ENCODE measurements at places on chromosomes 5 and 9.
A peak's percentile ranks its signal among the peaks of the same experiment; 100 is the strongest.

DNA sequence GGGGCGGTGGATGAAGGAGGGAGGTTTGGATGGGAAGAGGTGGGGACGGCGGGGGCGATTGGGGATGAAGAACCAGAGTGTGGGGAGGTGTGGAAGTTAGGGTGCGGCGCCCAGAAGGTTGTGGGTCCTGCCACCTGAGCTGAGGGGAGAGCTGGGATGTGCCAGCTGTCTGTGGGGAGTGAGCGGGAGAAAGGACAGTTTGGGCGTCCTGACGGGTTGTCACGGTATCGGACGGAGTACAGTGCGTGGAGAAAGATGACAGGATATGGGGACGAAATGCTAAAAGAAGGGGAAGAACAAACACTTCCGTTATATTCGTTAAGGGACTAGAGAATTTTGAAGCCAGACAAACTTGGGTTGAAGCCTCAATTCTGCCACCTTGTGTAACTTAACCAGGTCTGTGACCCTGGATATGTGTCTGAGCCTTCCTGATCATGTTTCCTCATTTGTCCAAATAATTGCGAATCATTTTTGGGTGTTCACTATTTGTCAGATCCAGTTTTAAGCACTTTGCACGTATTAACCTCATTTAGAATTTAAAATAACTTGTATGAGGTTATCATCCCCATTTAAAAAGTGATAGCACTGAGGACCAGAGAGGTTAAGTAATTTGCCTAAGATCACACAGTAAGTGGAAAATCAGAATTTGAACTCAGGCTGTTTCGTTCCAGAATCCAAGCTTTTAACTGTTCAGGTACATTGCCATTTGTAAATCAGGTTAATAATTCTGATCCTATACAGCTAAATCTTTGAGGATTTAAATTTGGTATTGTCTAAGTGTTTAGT, 689 bp downstream of the CNTRL start:
- peak; percentile 50 for DNase-seq

DNA sequence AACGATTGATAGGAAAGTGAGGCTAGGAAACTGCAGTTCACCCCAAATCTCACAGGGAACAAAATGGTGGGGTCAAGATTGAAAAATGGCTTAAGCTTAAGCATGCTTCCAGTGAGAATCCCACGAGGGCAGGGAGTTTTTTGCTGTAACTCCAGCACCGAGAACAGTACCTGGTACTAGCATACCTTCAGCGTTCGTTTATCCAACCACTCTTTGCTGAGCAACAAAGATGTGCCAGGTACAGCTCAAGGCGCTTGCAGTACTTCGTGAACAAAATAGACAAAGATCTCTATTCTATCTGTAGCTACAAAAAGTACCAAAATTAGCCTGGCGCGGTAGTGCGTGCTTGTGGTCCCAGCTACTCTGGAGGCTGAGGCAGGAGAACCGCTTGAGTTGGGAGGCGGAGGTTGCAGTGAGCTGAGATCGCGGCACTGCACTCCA, 778 bp upstream of the PPP6C start:
- DNase-seq = peak; percentile 19

GRCh38 chr5:10679336-10679988, 81.6 kb downstream of the DAP start:
- no peak for DNase-seq

GRCh38 chr5:173878224-173878967, 9.8 kb upstream of the CPEB4 start:
- no peak for DNase-seq

DNA sequence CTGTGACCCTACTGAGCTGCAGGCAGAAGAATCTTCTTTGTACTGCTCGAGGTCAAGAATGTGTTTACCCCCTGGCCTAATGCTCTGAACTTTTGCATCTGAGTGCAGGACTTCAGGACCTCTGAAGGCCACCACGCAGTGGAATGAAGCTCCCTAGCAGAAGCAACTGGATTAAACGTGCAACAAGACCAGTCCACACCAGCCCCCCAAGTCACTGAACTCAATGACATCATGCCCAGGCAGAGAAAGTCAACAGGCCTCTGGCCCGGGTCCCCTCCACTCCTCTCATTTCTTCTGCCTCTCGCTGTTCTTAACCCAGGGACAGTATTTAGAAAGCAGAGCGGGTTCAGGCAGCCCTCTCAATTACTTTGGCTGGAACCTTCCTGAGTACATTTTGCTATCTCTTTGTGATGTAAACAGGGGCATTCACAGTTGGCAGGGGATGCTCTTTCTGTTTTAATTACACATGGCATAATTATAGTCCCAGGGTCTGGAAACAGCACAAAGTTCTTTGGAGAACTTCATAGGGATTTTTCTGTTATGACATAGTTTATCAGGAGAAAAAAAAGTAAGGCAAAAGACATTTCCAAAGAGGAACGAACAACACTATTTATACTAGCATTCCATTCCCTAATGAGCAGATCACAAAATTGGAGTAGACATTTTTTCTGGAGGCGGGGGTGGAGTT, 108.2 kb upstream of the SPATA31D4 start:
- no peak for DNase-seq

DNA sequence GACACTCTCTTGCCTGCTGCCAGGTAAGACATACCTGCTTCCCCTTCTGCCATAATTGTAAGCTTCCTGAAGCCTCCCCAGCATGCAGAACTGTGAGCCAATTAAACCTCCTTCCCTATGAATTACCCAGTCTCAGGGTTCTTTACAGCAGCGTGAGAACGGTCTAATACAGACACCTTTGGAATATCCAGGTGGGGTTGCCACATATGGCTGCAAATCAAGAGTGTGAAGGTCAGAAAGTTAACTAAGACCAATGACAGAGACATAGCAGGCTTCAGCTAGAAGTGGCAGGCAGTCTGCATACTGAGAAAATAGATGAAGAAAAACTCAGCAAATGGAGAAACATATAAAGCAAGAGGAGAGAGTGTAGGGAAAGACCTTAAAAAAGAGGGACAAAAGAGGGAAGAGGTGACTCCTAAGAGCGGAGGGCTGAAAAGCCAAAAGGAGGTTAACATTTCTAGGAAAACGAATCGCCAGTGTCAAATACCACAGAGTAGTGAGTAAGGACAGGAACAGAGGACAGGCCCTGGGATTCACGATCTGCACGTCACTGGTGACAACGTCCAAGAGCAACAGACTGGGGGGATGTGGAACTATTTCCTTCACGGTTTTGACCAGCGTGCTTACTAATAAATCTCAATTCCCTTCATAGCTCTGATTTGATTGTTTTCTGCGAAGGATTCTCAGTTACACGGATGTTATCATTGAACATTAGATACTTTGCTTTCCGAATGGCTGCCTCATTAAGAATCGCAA, 1.7 kb upstream of the ACO1 start:
- no peak for DNase-seq

- no peak for DNase-seq
These were observed 13.0 kb upstream of the SETX start for GRCh38 chr9:132367613-132368313.

DNA sequence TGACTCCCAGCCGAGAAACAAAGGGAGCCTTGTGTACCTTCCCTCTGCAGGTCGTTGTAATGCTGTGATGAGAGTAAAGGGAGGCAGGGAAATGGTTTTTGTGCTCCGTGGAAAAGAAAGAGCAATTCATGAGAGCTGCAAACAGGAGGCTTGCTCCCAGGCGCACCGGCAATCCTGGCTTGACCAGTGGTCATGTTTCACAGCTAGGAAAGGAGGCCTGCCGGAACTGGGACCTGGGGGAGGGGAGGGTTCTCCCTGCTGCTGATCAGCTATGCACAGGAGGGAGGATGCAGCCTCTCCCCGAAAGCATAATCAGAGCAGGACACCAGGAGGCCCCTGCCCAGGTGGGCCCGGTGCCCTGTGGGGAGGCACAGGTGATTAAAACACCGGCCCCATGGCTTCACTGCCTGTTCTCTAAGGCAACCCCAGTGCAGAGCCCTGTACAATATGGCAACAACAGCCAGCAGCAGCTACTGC, 131.3 kb downstream of the ZDHHC21 start:
- no peak for DNase-seq

Data from CD4-positive, alpha-beta T cell treated with Interleukin-10 for 1 hour (primary cell).